ENCODE measurements at places on chromosomes 6 and 20. TPM values are rescaled to one million over a fixed set of nuclear protein-coding genes. Genes with fewer than 3 reads are reported as not detected.

- no peak for DNase-seq
Measured at GRCh38 chr6:145823328-145823944, 8.8 kb upstream of the FBXO30 start.

DNA sequence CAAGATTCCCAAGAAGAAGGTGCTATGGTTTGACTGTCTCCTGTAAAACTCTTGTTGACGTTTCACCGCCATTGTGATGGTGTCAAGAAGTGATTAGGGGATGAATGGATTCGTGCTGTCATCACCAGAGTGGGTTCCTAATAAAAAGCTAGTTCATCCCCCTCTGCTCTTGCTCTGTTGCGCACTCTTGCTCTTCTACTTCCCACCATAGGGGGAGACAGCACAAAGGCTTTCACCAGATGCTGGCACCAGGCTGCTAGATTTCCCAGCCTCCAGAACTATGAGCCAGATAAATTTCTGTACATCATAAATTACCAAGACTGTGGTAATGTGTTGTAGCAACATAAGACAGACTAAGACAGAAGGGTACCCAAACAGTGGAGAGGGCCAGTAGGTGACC is 21.6 kb upstream of the CCDC28A start:
- DNase-seq, result no peak

GRCh38 chr6:139325125-139325524 is 33.3 kb upstream of the TXLNB start:
- no peak for DNase-seq

Gene BANF2
- not detected for total RNA-seq

DNA sequence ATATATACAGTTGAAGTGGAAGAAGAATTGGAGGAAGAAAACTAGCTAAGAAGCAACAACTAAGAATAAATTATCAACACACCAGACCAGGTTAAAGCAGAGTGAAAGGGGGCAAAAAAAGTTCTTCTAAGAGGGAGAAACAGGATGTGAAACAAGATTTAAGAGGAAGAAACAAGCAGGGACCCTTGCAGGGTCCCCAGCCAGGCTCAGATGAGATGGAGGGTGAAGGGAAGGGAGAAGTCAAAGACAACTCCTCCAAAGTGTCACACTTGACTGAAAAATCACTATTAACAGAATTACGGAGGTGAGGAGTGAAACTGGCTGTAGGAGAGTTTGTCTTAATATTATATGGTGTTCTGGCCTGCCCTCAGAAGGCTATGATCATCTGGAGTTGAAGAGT is 65.4 kb downstream of the MTFR2 start:
- no peak for DNase-seq

- DNase-seq, result no peak
Measured at GRCh38 chr20:57821935-57822334, 112.1 kb upstream of the PMEPA1 start.

DNA sequence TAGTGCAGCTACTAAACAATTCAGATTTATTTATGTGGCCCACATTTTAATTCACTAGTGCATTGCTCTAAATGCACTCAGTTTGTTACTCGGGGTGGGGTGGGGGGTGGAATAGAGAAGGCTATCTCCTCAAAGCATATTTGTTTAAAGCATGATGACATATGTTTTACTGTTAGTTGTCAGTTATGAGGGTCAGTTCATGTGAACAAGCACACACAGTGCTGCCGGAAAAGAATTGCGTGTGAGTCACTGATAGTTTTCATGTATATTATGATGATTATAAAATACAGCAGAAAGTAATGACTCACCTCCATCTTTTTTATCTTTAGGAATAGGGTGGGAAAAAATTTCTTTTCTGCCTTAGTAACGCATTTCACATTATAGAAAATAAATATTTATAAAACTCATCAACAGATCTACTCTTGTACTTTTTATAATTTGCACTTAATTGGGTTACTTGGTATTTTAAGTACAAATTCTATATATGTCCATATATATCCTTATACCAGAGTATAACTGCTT is 42.2 kb upstream of the STXBP5 start:
- peak; percentile 51 for DNase-seq

DNA sequence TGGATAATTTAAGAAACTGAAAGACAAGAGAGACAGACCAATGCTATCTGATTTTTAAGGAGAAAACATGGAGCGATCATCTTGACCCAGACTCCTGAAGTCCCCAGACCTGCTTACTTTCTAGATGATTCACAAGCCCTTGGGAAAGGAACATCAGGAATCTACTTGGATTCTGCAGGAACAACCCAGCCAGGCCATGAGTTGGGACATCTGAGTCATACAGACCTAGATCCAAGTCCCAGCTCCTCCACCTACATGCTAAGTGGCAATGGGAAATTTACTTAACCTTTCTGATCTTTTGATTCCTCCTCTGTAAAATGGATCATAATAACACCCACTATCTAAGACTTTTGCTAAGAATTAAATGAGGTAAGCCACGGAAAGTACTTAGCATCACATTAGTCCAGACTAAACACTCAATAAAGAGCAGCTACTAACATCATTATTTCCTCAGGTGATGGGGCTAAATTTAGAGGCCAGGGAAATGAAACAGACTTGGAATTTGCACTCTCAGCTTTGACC is 61.0 kb upstream of the MAFB start:
- no peak for DNase-seq

DNA sequence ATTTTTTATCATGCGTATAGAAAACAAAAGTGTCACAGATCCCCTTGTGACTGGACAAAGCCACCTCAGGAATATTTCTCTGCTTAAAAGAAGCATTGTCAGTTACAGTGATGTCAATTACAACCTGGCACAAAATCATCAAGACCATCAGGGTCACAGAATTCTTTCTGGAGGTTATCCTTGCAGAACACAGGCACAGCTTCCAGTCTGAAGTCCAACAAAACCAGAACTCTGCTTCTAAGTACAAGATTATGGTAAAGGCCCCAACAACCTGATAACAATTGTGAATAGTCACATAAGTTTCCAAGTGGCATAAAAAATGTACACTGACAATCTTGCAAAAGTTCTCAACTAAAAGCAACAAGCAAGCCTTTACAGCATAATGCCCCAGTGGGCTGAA is 21.0 kb downstream of the PLAGL2 start:
- no peak for DNase-seq

DNA sequence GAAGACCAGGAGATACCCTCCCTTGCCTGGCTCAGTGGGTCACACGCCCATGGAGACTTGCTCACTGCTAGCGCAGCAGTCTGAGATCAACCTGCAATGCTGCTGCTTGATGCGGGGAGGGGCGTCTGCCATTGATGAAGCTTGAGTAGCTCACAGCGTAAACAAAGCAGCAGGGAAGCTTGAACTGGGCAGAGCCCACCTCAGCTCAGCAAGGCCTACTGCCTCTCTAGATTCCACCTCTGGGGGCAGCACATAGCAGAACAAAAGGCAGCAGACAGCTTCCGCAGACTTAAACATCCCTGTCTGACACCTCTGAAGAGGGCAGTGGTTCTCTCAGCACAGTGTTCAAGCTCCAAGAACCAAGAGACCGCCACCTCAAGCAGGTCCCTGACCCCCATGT is 271.3 kb downstream of the ESR1 start:
- no peak for DNase-seq

DNA sequence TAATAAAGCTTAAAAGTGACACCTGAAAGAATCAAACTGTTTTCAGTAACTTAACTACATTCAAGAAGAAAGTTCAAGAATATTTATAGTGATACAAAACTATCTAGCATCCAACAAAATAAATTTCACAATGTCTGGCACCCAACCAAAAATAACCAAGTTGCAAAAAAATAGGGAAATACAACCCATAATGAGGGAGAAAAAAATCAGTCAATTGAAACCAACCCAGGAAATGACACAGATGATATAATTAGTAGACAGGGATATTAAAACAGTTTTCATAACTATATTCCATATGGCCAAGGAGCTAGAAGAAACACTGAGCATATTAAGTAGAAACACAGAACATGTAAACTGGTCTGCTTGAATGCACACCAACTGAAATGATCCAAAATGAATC is 120.2 kb upstream of the BEND3 start:
- DNase-seq, result no peak

DNA sequence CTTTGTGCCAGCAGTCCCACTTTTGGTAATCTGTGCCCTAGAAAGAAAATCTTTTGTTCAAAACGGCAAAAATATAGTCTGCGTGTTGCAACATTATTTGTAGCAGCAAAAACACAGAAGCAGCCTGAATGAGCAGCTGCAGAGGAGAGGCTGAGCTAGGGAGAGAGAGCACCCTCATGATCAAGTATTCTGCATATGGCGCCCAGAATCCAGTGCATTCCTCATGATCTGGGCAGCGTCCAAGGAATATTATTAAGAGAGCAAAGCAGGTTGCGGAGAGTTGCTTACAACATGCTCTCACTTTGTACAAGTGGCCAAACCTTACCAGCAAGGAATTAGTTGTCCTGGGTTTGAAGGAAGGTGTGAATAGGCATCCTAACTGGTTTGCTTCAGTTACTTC is 25.9 kb downstream of the KIZ start:
- no peak for DNase-seq

Gene SLCO4A1
- total RNA-seq, result 2.3 TPM

DNA sequence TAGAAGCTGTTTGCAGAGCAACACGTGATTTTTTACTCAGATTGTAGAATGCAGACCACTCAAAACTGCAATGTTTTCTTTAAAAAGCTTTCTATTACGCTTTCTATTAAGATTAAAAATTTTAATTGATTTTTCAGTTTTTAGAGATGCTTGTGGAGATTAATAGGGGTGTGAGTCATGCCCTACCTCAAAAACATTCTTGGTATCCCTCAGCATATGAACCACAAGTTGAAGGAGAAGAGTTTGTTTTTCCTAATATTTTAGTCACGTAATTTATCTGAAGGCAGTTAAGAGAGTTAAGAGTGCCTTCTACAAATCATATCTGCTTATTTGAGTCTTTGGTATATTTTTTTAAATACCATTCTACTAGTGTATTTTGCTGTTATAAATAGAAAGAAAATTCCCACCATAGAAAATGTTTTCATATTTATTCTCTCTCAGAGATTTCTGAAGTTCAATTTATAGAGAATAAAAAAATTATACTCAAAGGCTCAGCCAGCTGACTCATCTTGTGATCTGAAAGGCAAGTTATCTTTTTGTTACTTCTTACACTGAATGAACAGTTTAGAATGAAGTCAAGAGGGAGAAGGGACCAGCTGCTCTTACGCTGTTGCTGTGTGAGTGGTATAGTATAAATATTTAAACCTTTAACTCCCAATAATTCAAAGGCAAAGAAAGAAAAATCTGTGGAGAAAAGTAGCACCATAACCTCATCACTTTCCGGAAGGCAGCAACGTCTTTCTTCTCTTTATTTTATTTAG is 7.6 kb downstream of the RIPOR2 start:
- DNase-seq, result no peak

Gene GABRR1
- total RNA-seq, result not detected

- DNase-seq, result peak; percentile 79
Measured at GRCh38 chr6:116371120-116371917, 572 bp downstream of the DSE start.

DNA sequence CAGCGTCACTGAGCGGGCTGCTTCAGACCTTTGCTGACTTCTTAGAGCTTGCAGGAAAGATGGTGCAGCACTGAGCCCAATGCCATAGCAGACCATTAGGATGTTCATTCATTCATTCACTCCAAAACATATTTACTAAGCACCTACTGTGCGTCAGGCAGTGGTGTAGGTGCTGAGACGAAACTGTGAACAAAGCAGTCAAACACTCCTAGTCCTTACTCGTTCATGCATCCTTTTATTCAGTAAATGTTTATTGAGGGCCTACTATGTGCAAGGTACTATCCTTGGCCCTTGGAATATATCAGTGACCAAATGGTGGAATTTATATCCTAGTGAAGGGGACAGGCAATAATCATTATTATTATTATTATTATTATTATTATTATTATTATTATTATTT is 76.6 kb downstream of the TOX2 start:
- DNase-seq, result no peak

Gene TFAP2A
- total RNA-seq, result 37.0 TPM

DNA sequence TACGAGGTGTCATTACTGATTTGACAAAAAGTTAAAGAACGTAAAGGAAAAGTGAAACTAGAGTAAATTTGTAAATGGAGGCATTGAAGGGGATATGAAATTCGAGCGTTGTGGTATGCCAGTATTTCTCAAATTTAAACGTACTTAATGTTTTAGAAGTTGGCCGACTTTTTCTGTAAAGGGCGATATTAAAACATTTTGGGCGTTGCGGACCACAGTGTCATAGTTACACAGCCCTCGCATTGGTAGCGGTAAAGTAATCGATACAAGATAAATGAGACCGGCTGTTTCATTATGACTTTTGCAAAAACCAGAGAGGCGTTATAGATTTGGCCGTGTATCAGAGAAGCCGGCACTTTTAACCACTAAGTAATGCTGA is 39.6 kb downstream of the OR2B2 start:
- no peak for DNase-seq

Gene PACRG
- not detected for total RNA-seq

Gene ACTL10
- total RNA-seq, result 1.1 TPM

DNA sequence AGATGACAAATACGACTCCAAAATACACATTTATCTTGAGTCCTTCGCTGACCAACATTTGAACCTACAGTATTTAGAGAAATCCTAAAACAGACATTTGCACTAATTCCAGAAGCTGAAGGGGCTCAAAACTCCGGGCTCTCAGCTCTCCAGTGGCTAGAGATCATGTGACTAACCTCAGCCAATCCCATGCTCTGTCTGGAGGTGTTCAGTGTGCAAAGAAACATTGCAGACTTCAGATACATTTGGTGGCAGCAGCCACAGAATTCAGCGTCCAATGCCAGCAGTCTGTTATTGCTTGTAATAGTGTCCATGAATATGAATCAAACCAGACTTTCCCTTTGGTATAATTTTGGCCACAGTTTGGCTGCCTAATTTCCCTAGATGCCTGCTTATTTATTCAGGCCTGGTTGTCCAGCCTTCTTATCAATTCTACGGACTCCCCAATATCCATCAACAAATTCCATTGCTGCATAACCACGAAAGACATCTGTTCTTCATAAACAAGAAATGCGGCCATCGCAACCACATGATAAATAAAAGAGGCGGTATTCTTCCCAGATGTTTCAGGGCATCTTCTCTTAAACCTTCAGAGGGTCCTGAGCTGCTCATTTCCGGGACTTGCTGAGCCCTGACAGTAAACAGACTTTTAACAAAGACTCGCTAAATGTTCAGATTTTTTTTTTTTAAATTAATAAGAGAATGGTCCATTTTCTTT is 14.5 kb upstream of the CYP24A1 start:
- no peak for DNase-seq

Gene MYB
- total RNA-seq, result 0.42 TPM

Gene GNRH2
- total RNA-seq, result not detected

Gene SNX14
- total RNA-seq, result 73.6 TPM

- no peak for DNase-seq
Measured at GRCh38 chr6:107668743-107669474, 155.2 kb downstream of the SCML4 start.

Gene ENPP1
- 1.6 TPM for total RNA-seq

GRCh38 chr20:3479759-3480615 is 9.2 kb downstream of the ATRN start:
- no peak for DNase-seq

Gene IPCEF1
- total RNA-seq, result not detected

GRCh38 chr20:34582221-34582620 is 23.7 kb downstream of the MAP1LC3A start:
- DNase-seq, result no peak
